LoVo (cell line): ENCODE measurements at places on chromosomes 4 and X.

GRCh38 chr4:84849051-84849640, 117.3 kb downstream of the WDFY3 start:
- DNase-seq = no peak

DNA sequence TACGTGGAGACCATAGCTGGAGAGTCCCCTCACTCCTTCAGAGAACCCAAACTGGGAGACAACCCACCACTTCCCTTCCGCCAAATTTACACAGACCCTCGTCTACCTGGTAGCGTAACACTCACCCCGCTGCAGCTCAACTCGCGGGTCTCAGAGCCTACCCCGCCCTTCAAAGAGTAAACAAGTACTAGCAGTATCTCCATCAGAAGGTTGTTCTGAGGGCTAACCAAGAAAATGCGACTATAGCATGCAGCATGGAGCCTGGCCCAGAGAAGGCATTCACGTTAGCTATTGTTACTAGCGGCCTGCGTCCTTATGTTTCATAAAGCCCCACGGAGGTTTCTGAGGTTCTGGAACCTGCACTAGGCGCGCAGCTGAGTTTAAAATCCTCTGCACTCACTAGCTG, 531 bp upstream of the MANBA start:
- DNase-seq = no peak

GRCh38 chr4:152836936-152837335, 57.2 kb downstream of the ARFIP1 start:
- DNase-seq = no peak

DNA sequence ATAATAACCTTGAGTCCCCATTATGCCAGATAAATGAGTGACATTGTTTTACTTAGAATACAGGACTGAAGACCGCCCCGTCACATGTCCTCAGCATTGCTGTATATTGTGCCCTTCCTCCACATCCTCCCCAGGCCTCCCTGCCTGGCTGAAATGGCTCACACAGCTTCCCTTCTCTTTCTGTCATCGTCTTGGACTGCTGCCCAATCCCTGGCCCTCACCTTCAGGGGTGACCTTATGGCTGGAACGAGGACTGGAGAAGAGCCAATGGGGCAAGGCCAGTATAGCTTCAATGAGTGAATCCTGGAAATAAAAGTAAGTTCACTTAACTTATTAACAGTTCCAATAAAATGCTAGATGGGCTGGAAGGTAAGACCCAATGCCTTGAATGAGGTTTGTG, 2.7 kb downstream of the KCNE5 start:
- DNase-seq = no peak

GRCh38 chr4:169397762-169398161, 127.0 kb upstream of the SH3RF1 start:
- no peak for DNase-seq

DNA sequence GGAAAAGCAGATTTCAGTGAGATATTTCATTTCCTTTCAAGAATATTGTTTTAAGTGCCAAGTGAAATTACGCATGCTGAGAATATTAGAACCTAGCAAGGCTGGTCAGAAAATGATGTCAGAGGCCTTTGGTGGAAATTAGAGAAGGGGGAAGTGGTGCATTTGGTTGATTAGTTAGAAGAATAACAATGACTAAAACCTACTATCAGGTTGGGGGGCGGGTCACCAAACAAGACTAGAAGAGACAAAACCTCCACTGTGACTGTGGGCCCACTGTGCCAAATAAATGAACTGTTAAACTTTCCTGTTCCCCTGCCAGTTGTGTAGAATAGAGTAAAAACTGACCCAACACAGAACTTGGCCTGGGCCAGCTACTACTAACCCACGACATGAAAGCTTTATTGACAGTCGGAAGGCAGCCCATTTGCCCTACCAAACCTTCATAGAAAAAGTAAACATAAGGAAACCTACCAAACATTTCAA, 2.9 kb downstream of the RAPGEF2 start:
- no peak for DNase-seq

DNA sequence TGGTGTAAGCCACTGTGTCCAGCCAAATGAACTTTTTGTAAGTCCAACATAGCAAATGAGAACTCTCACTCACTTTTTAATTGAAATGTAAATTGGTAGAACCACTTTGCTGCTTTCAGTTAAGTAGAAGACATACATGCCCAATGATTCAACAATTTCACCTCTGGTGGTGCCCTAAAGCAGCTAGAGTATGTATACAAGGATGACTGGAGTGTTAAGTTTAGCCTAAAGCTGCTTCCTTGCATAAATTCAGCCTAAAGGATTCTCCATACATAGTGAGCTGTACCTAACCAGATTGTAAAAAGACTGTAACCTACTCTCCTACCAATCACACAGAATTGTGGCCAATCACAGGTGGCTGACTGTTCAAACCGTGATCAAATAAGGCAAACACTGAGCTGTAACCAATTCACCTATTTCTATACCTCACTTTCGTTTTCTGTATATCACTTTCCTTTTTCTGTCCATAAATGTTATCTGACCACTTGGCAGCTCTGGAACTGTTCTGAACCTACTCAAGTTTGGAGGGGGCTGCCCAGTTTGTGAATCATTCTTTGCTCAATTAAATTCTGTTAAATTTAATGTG, 39.9 kb downstream of the PDS5A start:
- DNase-seq = no peak

GRCh38 chr4:151035328-151035727, 20.2 kb upstream of the LRBA start:
- DNase-seq = no peak

GRCh38 chr4:183843248-183843671, 61.8 kb upstream of the STOX2 start:
- DNase-seq = no peak

DNA sequence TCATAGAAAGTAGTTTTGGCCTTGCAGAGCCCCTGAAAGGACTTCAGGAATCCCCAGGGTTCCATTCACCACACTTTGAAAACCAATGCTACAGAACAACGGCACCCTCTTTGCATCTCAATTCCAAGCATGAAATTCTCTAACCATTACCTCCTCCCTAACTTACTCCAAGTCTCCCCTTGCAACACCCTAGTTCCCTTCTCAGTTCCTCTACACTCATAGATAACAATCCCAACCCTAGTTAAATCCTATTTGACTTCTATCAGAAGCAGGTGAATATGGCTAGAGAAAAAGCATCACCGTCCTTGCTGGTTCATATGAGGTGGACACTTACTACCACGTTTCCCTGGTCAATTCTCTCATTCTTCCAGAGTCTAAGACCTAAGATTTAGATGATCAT, 2.4 kb downstream of the RCHY1 start:
- DNase-seq = no peak

- DNase-seq = no peak
Observed at GRCh38 chr4:127788517-127788916, 6.4 kb downstream of the HSPA4L start.

DNA sequence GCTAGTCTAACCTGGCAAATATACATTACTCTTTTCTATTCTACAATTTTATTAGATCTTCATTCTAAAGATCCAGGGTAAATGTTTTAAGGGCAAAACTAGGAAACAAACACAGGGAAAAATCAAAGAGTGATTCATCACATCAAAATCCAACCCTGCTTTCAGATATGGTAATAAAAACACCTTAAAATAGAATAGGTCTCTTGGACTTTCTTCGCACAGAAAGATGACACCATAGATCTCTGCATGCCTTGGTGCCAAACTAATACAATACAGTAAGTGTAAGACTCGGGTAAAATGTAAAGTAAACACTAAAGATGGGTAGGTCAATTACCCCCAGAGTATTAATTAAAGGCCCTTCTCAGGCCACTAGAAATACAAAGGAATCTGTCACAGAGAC, 34.2 kb downstream of the LDB2 start:
- DNase-seq = no peak

- peak; percentile 1 for DNase-seq
Observed at GRCh38 chrX:50771382-50771781, 42.6 kb downstream of the SHROOM4 start.

DNA sequence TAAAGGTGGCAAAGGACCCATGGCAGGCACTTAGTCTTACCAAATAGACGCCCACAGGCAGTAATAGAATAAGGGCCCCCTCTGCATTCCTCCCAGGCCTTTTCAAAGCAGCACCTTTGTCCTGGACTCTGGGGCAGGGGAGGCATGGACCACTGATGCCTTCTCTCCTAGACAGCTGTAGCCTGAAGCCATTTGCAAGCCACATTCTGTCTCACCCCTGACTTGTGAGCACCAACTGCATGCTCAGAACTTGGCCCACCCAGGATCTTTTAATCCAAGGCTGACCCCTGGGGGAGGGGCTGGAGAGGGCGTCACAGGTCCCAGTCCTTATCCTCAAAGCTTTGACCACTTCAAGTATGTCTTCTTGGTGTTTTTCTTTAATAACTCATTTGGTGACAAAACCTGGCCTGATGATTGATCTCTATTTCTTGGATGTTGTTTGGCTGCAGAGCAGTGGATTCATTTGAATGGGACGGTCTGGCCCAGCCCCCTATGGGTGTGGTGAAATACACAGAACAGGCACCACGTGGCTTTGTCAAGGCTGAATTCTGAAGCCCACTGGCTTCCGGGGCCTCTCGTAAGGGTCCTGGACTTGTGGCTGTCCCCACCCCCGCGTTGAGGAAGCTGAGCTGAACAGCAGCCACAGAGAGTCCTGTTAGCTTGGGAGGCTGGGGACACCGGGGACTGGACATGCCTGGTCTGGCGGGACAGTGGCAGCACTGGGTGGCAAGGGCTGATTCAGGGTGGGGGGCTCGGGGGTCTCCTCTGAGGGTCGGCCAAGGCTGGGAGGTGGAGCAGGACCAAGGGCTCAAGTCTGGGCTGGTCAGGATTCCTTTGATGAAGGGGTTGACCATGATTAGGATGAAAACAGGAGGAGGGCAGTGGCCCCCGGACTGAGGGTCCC, 36.6 kb downstream of the ADRA2C start:
- DNase-seq = no peak

- DNase-seq = no peak
Observed at GRCh38 chr4:179607003-179607402, 2164.8 kb upstream of the AGA start.

DNA sequence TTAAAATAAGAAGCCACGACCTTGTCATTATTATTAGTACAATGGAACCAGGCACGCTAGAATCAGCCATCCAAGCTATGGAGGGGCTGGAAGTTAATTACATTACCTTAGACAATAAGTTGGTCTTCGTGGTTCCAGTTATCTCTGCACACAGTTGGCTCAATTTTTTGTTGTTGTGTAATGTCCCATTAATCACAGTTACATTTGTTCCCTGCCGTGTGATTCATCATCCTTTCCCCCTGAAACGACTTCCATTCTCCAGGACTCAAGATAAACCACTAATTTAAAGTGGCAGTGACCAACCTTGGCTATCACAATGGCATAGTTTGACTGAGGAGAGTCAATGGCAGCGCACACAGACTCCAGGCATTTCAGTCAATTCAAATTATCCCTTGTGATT, 905.0 kb downstream of the RAB28 start:
- no peak for DNase-seq

GRCh38 chrX:23633834-23634580, 33.3 kb upstream of the PRDX4 start:
- no peak for DNase-seq

- no peak for DNase-seq
Observed at GRCh38 chr4:122047456-122048425, 95.9 kb upstream of the TRPC3 start.

GRCh38 chrX:138128027-138128671, 562.2 kb downstream of the ZIC3 start:
- peak; percentile 20 for DNase-seq

GRCh38 chrX:39693298-39693697, 404.5 kb downstream of the BCOR start:
- DNase-seq = no peak

DNA sequence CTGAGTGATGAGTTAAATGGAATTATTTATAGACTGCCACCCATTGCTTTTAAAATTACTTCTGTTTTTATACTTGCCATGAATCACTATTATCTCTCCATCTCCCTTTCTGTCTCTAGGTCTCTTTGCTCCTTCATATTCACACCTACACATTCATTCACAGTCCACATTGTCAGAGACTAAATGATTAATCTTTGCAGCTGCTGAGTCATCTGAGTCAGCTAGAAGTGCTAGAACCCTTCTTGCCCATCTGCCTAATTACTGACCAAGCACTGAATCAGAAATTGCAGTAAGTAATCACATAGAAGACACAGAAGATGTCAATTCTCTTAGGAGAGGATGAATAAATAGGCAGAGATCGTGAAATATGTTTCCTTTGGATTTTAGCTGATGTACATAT, 31.6 kb upstream of the RPS6KA6 start:
- DNase-seq = no peak

DNA sequence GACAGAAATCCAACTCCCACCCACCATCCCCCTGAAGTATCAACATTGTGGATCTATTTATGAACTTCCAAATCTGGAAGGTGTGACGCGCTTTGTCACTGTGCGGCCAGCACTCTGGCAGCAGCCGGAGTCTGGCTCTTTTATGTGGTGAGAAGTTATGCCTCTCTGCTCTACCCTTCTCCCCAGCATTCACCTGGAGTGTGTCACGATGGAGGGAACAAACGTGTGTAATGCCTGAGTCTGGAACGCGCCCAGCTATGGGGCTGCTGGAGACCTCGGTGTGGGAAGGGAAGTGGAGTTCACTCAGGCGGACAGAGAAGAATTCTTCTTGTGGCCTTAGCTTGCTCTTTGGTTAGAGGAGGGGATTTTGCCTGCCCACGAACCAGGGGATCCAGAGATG, 222.1 kb upstream of the RPL34 start:
- peak; percentile 17 for DNase-seq

GRCh38 chr4:182212211-182212761, 30.9 kb upstream of the TENM3 start:
- DNase-seq = no peak

DNA sequence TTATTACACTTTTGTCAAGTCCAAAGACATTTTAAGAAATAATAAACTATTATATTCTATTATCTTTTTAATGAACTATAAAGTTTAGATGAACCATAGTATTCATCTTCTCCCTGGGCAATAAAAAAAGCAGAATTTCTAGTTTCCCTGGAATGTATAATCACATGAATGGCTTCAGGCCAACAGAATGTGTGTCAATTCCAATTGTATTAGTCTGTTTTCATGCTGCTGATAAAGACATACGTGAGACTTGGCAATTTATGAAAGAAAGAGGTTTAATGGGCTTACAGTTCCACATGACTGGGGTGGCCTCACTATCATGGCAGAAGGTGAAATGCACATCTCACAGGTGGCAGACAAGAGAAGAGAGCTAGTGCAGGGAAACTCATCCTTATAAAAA, 70.7 kb upstream of the ANXA10 start:
- no peak for DNase-seq

- DNase-seq = no peak
Observed at GRCh38 chr4:123017636-123018395, 95.4 kb upstream of the NUDT6 start.
